ENCODE measurements at places on chromosomes 11 and 22.

- no peak for DNase-seq
These were observed 12.1 kb upstream of the FCHSD2 start for GRCh38 chr11:73154178-73154577.

GRCh38 chr22:27032091-27032761 lies 374.8 kb downstream of the MIAT start:
- DNase-seq: no peak

DNA sequence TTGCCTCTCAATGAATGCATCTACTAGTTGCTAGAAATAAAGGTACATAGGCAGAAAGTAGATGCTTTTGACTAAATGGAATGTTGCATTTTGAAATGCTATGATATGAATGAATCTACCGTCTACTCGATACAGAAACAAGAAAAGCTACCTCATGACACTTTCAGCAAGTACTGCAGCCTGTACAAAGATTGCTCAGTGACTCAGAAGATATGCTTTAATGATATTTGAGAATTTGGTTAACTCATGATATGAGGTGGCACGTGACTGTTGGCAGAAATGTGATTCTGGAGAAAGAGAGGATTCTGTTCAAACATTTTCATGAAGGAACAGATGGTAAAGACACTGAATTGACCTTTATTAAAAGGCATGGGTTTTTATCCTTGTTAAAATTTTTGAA lies 76.0 kb downstream of the HSD17B12 start:
- no peak for DNase-seq

GRCh38 chr11:74276581-74276980 lies 34.9 kb downstream of the P4HA3 start:
- no peak for DNase-seq

DNA sequence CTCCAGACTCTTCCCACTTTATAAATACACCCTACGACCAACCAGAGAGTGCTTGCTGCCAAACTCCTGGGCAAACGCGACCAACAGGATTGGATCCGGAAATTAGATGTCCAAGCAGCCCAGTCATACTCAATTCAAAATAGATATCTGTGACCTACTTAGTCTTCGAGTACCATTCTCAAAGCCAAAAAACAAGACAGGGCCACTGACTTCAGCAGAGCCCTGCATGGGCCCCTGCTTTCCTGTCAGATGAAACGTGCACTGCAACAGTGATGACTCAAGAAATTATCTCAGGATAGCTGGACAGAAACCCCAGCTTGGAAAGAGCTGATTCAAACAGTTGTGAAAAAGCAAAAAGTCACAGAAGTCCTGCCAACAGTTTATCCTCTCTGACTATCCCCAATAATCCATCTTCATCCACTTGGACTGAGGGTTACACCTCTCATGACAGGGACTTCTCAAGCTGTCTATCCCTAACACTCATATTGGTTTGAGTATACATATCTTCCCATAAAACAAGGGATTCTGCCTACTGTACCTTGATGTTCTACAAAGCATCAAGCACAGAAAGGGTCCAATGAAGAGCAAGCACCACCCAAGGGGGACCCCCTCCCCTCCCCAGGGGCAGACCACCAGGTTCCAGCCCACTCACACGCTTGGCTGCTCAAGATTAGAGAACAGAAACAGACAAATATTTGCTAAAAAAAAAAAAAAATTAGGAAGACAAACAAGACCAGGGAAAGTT lies 17.4 kb downstream of the SMCO4 start:
- DNase-seq: no peak

- DNase-seq: no peak
These were observed at the start of gene BTG4 for GRCh38 chr11:111512296-111513239. BTG4 (minus strand) TSS chr11:111512386; CDS start chr11:111498776, 13,610 bp downstream.

- DNase-seq: no peak
These were observed 201.5 kb upstream of the MTMR2 start for GRCh38 chr11:96125400-96125799.

DNA sequence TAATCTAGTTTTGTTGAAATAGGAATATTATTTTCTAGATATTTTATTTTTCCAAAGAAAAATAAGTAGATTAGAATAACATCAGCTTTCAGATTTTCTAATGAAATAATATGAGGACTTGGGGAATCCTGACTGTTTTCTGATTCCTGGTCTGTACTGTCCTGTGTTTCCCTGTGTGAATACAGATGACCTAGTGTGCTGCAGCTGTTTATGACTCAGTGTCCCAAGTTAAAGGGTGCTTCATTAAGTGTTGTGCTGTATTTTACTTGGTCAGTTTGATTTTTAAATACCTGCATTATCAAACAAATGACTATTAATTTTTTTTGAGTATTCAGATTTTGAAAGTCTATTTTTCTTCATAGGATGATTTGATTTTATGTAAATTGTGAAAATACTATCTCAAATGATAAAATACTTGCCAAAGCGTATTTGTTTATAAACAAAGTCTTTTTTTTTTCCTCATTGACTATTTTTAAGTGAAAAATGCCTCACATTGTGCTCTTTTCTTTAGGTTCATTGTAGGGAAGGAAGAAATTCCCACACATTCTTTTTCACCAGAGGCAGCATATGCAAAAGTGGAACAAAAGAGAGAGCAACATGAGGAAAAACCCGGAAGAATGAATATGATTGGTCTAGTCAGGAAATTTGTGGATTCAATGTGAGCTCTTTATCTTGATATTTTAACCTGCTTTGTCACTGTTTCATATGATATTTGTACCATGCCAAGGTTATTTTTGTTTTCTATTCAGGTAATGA lies 264.2 kb downstream of the TMEM135 start:
- DNase-seq: no peak

- no peak for DNase-seq
These were observed 43.7 kb downstream of the MED15 start for GRCh38 chr22:20550851-20551744.

- no peak for DNase-seq
These were observed 7.2 kb downstream of the RPL27A start for GRCh38 chr11:8689726-8690255.

- DNase-seq: no peak
These were observed 11.0 kb downstream of the PTPRJ start for GRCh38 chr11:47991266-47991830.
